ENCODE measurements at places on chromosomes 2 and 18.
A peak's percentile ranks its signal among the peaks of the same experiment; 100 is the strongest.

GRCh38 chr2:239561446-239562001, 160.7 kb upstream of the HDAC4 start:
- no peak for DNase-seq

DNA sequence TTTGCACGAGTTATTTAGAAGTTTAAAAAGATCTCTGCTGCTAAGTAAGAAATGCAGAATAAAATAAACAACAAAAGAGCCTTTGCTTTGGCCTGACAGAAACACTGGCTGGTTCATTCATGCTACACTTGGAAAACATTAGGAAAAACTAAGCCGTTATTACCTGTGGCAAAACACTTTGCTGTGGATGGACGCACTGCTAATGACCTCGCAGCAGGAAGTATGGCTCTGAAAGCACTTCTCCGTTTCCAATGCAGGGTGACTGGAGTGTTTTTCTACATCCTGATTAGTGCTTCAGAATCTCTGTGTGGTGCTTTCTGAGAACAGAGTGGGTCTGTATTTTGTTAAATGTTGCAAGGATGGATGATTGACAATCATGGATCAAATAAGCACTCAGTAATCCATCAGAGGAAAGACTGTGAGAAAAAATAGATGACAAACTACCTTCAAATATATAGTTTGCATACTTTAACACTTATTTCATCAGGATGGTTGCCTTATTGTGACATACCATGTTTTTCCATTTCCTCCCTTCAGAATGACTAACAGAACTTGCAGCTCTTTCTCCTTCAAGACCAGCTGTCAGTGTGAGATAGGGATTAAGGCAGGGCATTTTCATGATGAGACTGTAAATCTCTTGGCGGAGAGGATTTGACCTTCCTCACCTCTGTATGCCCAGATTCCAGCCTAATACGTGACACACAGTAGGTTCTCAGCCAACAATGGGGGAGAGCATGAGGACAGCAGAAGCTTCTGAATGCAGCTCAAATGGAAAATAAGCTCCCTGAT, 38.0 kb downstream of the LINC00305 start:
- no peak for DNase-seq

- DNase-seq: no peak
Measured at GRCh38 chr2:60521626-60522025, 31.8 kb downstream of the BCL11A start.

- DNase-seq: no peak
Measured at GRCh38 chr2:106758901-106759497, 127.0 kb downstream of the ST6GAL2 start.

GRCh38 chr18:52791321-52791720, 451.3 kb downstream of the DCC start:
- no peak for DNase-seq

GRCh38 chr2:225766431-225766830, 366.9 kb downstream of the NYAP2 start:
- DNase-seq: no peak

GRCh38 chr2:241315879-241316631, at the start of gene SEPTIN2:
TSS of gene SEPTIN2 (plus strand) at chr2:241315925. CDS start at chr2:241324233, 8,308 bp downstream.
- peak; percentile 70 for DNase-seq

DNA sequence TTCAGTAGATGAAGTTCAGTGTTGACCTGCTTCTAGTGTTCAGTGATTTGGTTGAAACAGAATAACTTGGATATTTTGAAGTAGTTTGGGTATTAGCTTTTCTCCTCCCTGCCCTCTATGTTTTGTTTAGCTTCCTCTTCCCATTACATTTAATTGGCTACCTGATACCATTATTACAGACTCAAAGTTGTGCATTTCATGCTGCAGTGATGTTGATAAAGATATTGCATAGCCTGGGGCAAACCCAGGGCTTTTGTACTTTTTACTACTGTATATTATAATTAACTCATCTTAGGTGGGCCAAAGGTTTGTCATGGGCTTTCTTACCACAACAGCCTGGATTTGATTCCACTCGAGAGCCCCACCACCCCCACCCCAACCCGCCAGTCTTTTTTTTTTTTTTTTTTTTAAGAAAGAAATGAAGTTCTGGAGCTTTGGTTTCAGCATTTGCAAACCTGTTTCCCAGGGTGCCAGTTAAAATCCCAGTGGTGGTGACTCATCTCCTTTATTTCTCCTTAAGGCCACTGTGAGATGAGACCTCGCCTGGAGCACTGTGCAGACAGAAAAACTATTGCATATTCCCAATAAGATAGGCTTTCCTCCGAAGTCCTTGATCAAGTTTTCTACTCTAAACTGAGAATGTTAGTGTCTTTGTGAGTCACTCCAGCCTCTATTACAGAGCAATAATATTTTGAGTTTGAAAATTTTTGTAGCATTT, 393.7 kb upstream of the FANCL start:
- DNase-seq: no peak

- DNase-seq: no peak
Measured at GRCh38 chr18:74579496-74580065, 18.1 kb upstream of the ZNF407 start.

DNA sequence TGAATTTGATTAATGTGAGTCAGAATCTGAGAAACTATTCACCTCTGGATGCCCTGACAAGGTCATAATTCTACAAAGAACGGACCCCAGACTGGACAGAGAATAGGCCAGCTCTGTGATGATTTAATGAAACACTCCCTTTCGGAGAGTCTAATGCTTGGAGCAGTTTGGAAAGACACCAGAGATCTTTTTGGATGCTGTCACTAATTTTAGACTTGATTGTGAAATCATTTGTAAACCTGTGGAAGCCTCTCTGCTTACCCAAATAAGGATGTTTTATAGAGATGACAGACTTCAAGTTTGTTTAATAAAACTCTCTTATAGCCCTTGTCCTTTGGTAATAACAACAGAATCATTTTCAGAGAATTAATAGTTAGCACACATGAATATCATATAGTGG, 83.5 kb downstream of the MYL12B start:
- no peak for DNase-seq

DNA sequence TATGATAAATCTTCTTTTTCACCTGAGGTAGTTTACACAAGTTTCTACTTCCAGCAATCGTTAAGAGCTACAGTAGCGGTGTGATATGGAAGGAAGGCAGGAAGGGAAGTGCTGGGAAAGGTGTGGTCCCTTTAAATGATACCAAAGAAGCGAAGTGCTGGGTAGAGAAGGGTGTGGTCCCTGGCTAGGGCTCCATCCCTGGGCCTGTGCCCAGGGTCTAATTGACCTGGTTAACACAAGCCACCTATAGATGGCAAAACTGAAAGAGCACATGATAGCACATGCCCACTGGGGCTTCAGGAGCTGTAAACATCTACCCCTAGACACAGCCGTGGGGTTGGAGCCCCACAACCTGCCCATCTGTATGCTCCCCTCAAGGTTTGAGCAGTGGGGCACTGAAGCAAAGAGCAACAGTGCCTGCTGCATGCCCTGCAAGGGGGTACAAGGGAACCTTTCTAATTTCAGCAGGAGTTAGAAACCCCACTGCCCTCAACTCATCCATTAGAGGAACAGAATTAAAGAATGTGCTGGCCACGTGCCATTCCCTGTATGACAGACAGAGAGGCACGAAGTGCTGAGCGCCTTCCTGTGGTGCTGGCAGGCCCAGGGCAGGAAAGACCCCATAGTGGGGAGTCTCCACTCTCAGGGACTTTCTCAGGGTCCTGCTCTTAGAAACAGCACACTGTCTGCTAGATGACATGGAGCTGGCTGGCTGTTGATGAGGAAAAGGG, 153.1 kb upstream of the LMAN1 start:
- DNase-seq: no peak

DNA sequence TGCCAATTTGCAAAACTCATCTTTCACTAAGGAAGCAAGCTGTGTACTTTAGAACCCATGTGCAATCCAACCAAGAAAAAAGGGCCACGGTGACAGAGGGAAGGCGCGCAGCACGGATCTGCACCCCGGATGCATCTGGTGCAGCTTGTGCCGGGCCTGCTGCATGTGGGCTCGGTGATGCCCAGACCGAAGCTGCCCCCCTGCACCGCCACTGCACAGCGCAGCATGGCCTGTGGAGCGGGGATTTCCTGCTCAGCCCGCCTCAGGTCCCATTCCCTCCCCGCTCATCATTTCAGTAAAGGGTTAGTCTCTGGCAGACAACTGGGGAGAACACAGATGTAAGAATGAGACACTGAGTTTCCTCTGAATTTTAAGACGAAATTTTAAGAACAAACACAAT, 43.0 kb downstream of the MC2R start:
- no peak for DNase-seq

GRCh38 chr2:180790891-180791290, 189.5 kb upstream of the UBE2E3 start:
- DNase-seq: no peak

DNA sequence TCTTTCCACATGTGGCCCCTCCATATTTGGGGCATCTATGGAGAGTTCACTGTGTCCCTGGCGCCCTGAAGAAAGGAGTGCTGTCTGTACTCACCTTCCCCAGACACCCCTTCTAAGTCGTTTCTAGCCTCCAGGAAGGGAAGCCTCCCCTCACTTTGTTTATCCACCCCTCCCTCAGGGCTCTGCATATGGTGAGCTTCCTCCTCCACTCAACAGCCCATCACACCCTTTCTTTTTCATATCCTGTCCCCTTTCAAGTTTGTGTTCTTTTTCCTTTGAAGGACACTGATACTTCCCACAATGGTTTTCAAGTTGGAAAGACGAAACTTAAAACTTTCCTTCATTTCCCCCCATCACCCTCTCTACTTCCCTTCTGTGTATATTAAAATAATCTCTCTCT, 291.4 kb upstream of the POU3F3 start:
- no peak for DNase-seq

DNA sequence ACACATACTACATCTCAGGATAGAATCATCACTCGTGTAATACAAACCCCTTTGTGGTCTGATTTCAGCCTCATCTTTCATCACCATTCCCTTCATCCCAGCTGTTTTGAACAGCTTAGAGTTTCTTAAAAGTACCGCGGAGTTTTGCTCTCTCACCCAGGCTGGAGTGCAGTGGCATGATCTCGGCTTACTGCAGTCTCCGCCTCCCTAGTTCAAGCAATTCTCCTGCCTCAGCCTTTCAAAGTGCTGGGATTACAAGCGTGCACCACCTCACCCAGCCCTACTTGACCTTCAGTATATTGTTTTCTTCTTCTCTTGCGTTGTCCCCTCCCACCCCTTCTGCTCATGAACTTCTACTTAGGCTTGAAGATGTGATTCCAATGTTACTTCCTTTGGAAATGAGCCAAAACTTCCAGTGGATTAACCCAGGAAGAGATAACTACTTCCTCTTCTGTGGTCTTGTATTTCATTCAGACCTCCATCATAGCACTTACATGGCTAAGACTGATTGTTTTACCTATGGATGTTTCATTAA, 15.8 kb downstream of the ERLEC1 start:
- no peak for DNase-seq

DNA sequence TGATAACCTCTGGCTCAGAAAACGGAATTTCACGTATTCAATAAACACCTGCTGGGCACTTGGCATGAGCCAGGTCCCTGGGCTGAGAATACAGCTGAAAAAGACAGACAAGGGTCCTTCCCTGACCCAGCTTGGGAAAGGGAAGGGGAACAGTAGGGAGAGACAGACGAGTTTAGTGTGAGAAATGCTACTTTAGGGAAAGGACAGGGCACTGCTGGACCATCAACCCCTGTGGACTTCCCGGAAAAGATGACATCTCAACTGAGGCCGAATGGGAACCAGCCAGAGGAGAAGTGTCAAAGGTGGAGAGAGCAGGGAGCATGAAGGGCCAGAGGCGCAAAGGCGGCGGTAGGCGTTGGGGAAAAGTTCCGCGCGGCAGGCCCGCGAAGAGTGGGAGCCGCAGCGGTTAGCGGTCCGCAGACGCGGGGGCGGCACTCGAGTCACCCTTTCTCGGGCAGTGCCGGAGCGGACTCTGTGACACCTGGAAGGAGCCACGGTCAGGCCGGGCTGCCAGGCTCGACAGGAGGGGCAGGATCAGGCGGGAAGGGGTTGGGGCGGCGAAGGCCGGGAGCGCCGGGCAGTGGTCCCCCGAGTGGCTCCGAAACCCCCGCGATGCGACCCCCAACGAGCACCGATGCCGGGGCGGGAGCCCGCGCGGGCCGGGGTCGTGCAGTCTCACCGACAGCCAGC, 519 bp downstream of the TEX261 start:
- peak; percentile 47 for DNase-seq

GRCh38 chr2:1633092-1633671, 111.1 kb downstream of the PXDN start:
- no peak for DNase-seq

DNA sequence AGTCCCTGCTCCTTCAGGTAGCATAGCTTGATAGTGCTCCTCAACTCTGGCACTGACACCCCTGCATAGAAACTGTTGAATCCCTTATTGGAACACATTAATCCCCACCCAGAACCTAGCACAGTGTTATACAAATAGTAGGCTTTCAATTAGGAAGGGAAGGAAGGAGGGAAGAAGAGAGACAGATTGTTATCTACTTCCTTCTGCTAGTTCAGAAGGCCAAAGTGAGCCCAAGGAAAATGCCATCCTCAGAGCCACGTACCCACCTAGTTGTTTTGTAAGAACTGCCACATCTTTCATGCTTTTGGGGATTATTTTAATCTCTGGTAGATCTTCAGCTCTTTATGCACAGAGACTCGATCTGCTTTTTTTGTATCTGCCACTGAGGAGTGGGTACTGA, 75.1 kb downstream of the CLHC1 start:
- no peak for DNase-seq

DNA sequence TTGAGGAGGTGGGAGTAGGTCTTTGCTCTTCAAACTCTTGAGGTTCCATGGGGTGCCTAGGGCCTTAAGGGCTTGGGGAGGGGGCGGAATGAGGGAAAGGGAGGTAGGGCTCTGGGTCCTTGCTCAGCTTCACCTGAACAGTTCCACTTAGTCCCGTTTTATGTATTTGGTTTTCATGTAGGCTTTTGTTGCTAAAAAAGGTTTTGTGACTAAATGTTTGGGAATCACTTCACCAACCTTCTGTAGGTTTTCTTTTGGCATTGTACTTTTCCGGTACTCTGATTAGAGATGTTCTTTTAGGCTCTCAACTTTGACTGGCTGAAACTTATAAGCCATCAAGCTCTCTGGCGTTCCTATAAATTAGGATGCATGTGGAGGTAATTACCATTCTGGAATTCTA, 108.1 kb downstream of the MYCN start:
- no peak for DNase-seq

GRCh38 chr2:233233618-233234230, 17.7 kb upstream of the ATG16L1 start:
- no peak for DNase-seq

- DNase-seq: no peak
Measured at GRCh38 chr2:49225126-49225525, 70.8 kb upstream of the FSHR start.

DNA sequence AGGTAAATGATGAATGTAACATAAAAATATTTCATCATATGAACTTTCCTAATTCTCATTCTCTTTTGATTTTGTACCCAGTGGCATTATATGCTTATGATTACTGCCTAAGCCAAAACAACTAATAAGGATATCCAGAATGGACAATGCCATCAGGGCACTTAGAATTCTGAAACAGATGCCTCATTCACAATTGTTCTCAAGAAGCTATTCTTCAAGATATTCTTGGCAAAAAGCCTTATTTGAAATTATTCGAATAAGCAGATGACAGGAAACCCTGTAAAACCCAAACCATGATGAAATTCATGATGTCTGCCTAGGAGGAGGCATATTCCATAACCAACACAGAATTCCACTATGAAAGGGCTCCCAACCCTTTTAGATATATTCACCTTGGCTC, 353.2 kb upstream of the TRIB2 start:
- no peak for DNase-seq

Data from stimulated activated CD4-positive, alpha-beta T cell treated with anti-CD3 and anti-CD28 coated beads, Interleukin-12 subunit alpha, Interleukin-12 subunit beta, amount 100 ng/mL, for 4 hours (primary cell).